ENCODE measurements at places on chromosomes 16 and 17.

DNA sequence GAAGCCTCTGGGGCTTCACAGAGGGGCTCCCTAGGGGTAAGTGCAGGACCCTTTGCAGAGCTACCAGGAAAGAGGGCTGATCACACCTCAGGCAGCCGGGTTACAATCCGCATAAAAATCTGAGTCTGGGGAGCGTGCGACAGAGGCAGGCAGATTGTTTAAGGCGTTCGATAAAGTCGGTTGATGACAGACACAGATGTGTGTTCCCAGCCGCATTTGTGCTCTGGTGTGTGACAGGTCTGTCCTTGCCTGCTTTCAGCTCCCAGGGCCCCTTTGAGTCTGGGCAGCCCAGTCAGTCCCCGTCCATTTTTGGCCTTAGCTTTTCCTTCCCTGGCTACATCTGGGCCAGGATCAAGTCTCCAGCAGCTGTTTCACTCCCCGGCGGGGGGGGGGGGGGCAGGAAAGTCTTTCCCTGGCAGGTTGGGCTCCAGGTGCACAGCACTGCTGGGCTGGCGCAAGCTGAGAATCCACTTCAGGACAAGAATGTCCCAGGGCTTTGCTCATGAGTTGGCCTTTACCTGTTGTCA lies 1.3 kb upstream of the ZACN start:
- DNase-seq: no peak

GRCh38 chr16:67294171-67294757 lies 14.9 kb downstream of the PLEKHG4 start:
- no peak for DNase-seq

- DNase-seq: no peak
These were observed 171.4 kb upstream of the DYNLRB2 start for GRCh38 chr16:80369138-80369958.

GRCh38 chr17:18910881-18911280 lies 41.1 kb upstream of the SLC5A10 start:
- DNase-seq: no peak

- no peak for DNase-seq
These were observed 487 bp downstream of the SRL start for GRCh38 chr16:4241258-4241927.

GRCh38 chr17:75370286-75370915 lies 35.1 kb downstream of the GRB2 start:
- no peak for DNase-seq

DNA sequence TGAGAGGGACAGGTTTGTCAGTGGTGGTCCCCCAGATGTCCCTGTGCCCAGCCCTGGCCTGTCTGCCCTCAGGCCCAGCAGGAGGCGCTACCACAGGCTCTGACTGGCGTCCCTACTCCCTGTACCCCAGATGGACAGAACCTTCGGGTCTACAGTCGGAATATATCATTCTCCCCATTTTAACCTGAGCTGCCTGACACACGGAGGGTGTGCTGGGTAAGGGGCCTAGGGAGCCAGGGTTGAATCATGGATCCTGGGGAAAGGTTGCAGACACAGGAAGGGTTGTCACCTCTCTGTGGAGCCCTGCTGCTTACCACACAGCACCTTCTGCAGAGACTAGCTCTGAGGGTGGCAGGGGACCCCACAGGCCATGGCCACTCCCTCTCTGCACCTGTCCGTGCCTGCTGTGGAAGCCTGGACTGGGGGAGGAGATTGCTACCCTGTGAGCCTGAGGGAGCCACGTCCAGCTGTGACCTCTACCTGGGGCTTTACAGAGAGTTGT lies 162.2 kb upstream of the ZNF267 start:
- no peak for DNase-seq

- no peak for DNase-seq
These were observed 60.5 kb downstream of the CREBBP start for GRCh38 chr16:3819746-3820724.

DNA sequence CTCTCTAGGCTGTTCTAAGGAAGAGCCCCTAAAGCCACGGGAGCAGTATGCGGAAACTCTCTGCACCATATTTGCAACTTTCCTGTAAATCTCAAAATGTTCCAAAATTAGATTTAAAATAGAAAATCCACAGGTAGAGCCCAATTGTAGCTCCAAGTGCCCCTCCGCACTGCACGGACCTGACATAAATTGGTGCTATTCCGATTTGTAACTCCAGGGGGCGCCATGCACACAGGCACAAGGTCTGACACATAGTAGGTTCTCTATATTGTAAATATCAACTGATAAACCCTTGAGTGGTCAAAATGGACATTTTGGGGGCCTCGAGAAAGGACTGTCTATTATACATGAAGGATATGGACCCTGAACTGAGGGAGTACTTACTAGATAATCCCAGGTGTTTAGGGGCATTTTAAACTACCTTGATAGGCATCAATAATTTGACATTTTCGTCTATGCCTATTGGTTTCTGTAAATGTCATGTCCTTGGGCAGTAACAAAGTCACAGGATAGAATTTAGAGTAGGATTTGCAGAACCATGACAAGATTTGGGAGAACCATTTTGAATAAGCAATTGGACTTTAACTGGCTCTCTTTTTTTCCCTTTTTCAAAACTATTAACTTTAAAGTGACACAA lies 36.6 kb upstream of the TMEM132E start:
- DNase-seq: peak; percentile 53

DNA sequence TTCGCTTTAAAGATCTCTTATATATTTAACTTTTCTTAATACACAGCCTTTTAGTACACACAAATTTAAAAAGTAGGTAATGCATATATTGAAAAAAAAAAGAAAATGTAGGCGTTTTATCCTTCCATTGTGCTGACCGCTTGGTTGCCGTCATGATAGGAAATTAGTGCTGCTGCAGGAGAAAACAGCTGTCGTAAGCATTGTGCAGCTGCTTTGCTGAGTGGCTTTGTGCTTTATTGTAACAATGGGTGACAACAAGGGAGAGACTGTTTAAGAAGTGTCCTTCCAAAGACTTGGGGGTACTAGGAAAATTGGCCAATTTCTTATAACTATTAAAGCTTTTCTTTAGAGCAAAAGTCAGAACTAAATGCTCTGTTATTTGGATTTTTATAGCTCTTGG lies 5.0 kb downstream of the HERPUD1 start:
- no peak for DNase-seq

GRCh38 chr17:66507982-66508760 lies 205.8 kb downstream of the PRKCA start:
- no peak for DNase-seq

DNA sequence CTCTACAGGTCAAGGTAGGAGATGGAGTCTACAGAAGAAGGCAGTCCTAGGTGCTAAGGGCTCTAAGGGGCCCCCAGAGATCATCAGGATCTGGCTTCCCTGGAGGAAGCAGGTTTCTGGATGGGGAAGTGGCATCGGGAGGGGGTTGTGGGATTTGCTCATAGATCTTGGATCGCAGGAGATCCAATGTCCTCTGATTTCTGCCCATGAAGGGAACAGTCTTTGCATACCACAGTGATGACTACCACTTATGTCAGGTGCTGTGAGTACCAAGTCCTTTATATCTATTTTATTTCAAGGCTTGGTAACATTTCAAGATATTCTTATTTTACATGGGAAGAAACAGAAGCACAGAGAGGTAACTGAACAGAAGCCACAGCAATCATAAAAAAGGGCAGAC lies 164.0 kb downstream of the RGS9 start:
- DNase-seq: no peak

DNA sequence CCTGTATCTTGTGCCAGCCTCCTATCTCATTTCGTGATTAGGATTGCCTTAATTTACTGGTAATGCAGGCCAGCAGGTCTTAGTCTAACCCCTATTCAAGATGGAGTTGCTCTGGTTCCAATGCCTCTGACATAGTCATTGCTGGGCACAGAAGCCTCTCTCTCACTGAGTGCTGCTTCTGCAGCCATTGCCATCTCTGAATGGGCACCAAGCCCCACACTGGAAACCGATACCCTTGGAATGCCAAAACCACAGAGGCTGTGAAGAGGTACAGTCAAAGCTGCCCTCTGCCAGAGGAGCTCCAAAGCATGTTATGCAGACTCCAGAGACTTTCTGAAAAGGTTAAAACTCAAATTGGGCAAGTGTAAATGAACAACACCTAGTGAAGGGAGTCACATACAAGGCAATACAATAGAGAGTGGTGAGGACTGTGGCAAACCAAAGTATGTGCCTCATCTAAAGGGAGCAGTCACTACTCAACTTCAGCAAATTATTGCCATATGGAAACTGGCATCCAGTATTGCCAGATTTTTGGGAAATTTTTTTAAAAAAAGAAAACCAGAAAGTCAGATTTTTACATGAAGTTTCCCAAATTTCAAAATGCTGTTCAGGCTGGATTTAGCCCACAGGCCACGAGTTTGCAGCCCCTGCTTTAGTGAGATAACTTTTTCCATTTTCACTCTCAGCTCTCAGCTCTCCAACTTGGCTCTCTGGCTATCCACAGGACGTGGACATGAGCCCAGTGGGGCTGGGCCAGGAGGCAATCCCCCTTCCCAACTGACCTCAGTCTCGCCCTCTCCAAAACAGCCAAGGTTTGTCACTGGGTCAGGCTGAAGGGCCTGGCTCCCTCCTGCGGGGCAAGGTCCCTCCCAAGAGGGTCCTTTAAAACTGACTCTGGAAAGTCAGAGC lies 2.1 kb upstream of the MMP2 start:
- no peak for DNase-seq

GRCh38 chr16:79185711-79186110 lies 414.8 kb downstream of the MAF start:
- DNase-seq: no peak

- DNase-seq: peak; percentile 47
These were observed 8.2 kb downstream of the ADCY7 start for GRCh38 chr16:50274326-50275097.

- DNase-seq: no peak
These were observed 47.8 kb downstream of the MRC2 start for GRCh38 chr17:62675260-62675659.

DNA sequence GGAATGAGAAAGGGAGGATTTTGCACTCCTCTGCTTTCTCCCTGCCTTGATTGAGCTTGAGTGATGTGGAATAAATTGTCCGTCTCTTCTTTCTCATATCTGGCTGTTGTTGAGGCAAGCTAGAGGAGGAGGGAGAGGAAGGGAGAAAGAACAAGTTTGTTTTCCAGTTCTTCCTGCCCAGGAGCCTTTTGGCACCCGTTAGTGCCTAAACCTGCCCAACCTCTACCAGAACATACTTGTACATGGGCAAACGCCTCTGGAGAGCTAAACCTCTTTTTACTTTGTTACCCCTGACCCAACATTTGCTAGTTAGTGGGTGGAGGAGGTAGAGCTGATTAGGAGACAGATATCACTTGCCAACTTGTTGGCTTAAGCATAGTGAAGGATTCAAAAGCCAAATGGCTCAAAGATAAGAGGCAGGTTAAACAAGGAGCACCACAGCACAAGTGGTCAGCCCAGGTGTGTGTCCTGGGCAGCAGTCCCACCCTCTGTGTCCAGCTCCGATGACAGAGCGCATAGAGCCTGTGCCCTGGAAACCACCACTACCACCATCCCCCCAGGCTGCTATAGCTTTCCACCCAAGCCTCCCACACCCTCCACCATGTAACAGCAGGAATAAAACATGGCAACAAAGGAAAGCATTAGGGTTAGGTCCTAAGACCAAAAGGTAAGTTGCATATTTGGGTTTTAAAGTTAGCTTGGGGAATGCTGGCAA lies 6.5 kb downstream of the ODF4 start:
- no peak for DNase-seq

DNA sequence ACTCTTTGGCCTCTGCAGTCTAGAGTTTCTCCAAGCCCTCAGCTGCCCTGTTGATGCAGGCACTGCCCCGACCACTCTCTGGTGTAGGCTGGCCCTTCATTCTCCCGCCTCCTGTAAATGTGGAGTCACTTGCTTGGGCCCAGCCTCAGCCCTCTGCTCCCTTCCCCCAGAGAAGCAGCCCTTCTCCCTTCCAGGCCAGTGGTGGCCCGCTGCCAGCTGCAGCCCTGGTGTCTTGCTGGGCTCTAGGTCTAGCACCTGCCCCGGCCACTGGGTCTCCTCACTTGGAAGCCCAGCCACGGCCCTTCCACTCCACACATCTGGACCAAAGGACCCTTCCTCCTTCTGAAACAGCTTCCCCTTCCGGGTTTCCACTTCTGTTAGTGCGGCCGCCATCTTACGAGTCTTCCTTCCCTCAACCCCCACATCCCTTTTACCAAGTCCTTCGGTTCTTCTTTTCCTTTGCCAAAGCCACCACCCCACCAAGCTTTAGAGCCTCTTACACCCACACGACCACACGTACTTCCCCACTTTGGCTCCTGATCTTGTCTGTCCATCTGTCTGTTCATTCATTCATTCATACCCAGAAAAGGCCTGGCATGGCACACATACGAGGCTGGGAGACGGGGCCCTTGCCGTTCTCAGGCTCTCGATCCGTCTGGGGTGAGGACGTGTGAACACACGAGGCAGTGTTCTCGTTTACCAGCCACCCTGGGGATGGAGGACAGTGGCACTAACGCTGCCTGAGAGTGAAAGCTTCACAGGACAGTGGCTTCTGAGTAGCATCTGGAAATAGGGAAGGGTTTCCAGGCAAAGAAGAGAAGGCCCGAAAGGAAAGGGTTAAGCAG lies 68.0 kb downstream of the ABR start:
- DNase-seq: no peak

- DNase-seq: no peak
These were observed 9.1 kb upstream of the TMEM11 start for GRCh38 chr17:21223086-21223485.

- DNase-seq: no peak
These were observed 1334.8 kb downstream of the CDH11 start for GRCh38 chr16:63787014-63787413.

- no peak for DNase-seq
These were observed 114.2 kb downstream of the SOX9 start for GRCh38 chr17:72234985-72235384.

GRCh38 chr16:81940781-81941560 lies 70.3 kb downstream of the SDR42E1 start:
- no peak for DNase-seq

- no peak for DNase-seq
These were observed 10.9 kb upstream of the COL1A1 start for GRCh38 chr17:50212121-50212843.

DNA sequence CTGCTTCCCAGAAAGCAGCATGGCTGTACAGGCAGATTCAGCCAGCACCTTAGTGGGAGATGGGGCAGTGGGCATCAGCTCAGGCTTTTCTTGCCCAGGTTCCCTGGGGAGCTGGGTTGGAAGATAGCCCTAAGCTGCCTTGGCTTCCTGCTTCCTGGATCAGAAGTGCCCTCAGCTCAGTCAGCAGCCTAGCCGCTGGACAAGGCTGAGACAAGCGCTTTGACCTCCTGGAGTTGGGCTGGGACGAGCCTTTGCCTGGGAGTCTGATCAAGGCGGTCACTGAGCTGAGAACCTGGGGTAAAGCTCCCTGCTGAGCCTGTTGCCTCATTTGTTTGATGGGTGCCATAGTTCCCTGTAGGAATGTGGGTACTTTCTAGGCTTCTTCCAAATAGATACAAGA lies 190.0 kb downstream of the RAB11FIP4 start:
- no peak for DNase-seq
